Kidney capillary endothelial cell (primary cell): ENCODE measurements at places on chromosomes 1 and 21.

DNA sequence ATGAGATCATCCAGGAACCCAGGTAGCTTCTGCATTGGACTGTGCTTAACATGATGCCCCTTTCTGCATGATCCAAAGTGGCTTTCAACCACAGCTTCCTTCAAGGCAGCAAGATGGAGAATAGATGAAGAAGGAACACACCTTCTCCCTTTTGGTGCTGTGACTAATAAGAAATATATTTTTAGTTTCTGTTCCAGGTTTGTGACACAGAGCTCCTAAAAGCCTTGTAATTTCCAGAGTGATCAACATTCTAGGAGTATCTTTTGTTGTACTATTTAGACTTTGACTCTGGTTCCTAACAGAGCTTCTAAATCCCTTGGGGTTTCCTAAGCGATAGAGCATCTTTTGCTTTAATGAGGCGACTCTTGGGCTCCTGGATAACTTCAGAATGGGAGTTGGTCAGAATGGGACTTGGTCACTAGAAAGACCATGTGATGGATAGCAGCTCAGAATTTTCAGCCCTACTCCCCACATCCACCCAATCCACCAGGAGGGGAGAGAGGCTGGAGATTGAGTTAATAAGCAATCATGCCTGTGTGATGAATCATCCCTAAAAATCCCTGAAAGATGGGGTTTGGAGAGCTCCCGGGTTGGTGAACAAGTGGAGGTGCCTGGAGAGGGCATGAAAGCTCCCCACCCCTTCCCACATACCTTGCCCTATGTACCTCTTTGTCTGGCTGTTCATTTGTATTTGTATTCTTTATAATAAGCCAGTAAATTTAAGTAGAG is 134.8 kb downstream of the FGGY start:
- no peak for DNase-seq

GRCh38 chr1:27427329-27427728 is 34.9 kb downstream of the GPR3 start:
- DNase-seq: no peak

DNA sequence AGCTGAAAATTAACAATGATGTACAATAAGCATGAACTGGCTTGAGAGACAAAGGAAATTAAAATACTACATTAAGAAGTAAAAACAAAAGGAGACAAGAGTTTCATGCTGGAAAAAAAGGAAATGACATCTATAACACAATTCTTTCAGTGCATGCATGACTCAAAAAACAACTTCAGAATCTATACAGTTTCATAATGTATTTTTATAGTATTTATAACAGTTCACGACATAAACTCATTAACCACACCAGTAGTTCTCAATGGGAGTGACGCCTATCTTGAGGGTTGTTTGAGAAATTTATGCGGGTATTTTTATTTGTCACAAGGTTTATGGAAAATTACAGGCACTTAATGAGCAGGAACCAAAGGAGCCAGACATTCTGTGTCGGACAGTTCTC is 168.5 kb downstream of the SMYD3 start:
- no peak for DNase-seq

GRCh38 chr1:152886758-152887409 is 8.8 kb downstream of the SMCP start:
- no peak for DNase-seq

DNA sequence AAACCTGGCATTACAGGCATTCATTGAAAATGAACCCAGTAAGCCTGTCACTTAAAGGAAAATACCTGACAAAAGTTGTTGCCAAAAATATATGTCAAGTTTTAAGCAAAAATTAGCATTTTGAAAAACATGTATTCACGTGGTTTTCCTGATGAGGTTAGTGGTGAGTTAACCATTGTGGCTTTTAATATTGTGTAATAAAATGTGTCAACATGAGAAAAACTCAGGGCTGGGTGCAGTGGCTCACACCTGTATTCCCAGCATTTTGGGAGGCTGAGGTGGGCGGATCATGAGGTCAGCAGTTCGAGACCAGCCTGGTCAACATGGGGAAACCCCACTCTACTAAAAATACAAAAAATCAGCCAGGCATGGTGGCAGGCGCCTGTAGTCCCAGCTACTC is 731.4 kb downstream of the KCNT2 start:
- DNase-seq: no peak

DNA sequence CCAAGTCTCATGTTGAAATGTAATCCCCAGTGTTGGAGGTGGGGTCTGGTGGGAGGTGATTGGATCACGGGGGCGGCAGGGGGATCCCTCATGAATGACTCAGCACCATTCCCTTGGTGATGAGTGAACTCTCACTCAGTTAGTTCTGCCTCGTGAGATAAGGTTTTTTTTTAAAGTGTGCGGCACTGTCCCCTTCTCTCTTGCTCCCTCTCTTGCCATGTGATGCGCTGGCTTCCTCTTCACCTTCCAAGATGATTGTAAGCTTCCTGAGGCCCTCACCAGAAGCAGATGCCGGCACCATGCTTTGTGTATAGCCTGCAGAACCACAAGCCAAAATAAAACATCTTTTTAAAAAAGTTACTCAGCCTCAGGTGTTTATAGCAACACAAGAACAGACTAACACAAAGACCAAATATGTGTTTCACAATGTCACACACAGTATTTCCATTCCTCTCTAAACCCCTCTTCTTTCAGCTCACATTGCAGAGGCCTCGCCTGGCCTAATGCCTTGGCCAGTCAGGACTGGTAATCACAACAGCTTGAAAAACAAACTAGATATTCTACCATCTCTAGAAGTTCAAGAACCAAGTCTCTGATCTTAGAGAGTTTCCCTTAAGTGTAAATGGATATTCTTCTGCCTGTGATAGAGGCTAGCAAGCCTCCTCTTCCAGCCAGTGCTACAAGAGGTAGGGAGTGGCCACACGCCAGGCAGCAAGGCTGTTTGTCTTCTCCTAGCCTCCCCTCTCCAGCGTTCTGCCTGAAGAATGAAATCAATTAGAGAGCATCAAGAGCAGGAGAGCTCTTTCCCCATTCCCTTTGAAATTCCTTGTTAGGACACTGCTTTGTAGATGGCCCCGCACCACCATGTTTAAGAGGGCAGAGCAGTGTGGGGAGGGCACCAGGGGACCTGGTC is 19.6 kb upstream of the RAP1A start:
- DNase-seq: no peak

DNA sequence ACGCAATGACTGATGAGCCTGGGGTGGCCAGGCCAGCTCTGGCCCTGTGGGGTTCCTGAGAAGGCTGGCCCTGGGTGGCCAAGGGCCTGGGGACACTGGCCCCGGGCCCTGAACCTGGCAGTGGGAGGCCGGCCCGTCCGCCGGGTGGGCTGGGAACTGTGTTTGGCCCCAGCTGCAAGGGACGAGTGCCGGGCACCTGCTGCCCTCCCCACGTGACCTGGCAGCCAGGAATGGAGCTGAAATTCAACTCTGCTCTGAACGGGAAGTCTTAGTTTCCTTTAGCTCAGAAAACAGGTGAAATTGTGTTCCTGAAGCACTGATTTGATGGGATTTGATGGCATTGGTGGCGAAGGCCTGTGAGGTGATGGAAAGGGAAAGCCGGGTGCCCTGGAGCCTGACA is 8.2 kb upstream of the TTLL10 start:
- DNase-seq: no peak

DNA sequence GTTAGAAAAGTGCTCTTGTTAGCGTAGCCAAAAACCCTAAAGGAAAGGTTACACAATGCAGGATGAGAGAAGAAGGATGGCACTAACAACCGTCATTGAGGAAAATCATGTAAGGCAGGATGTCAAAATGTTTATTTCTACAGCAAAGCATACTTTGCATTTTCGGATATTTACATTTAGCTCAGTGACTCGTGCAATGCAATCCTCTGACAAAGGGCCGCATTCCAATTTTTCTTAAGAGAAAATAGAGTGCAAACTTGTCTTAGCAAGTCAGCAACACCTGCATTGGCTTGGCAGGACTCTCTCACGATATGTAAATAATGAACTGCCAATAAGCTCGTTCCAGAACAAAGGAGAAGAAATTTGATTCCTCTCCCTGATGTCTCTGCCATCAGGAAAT is 33.3 kb downstream of the TIAM1 start:
- no peak for DNase-seq

- DNase-seq: no peak
Observed at GRCh38 chr1:240173836-240174235, 82.2 kb downstream of the FMN2 start.

DNA sequence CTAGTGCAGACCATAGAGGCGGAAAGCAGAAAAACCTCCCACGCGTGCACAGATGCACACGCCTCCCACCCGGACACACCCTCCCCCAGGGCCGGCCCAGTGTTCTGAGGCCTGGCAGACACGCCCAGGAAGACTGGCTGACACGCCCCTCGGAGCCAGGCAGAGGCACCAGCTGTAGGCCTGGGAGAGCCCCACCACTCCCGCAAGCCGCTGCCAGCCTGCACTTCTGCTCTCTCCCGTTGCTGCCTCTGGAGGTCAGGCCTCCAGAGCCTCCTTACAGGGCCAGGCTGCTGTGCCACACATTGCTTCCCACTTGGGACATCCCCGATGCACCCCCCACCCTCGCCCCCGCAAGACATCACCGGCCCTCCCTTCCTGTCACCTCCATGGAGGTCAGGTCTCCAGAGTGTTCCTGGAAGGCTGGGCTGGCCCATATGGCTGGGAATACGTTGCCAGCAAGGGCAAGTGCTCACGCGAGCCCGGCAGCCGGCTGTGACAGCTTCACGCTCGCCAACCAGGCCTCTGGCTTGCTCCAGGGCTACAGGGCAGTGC is 40.4 kb downstream of the CASZ1 start:
- DNase-seq: no peak

DNA sequence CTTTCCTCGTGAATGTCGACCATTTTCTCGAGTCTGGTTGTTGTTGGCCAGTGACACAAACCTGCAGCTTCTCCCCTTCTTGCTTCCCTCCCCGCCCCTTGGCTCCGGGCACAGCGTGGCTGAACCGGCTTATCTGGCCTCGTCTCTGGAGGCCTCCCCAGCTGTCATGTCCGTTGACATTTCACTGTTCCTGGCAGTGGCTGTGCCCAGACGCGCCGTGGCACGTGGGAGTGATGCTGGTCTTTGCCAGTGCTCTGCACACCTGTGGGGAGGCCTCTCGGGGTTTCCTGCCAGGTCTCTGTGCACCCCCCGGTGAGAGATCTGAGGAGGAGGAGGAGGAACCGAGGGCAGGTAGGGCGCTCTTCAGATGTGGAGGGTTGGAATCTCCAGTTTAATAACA is 23.7 kb downstream of the SKI start:
- no peak for DNase-seq

GRCh38 chr1:245311887-245312536 is 157.2 kb downstream of the KIF26B start:
- no peak for DNase-seq

DNA sequence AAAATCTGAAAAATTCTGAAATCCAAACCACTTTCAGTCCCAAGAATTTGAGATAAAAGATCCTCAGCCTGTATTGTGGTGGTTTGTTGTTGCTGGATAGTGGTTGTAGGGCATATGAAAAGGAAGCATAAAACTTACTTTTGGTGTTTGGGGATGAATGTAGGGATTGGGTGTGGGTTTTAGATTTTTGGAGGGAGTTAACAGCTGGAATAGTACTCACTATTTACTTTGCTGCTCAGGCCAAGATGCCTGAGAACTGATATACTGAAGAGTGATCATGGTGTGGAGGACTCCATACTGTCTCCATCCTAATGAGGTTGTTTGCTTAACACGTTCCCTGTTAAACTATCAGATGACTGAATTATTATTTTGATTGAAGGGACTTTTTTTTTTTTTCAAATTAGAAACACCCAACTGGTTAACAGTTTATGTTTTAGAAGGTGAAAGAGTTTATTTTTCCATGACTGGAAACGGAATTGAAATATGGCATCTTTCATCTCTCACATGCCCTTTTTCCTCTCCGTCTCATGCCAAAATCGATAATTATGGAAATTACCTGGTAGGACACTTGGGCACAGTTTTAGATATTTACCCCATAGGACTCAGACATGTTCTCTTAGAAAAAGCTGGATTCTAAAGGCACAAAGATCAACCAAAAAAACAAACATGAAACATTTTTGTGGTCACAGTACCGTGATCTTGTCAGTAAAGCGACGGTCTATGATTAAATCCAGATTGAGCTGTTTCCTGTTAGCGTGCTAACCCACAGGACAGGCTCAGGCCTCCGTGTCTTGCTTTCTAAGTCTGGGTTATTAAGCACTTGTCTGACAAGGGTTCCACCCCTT is 37.3 kb downstream of the RGL1 start:
- DNase-seq: peak; percentile 65

GRCh38 chr1:198794498-198794897 is 155.7 kb downstream of the PTPRC start:
- no peak for DNase-seq
